ENCODE measurements at places on chromosomes 13 and 19. TPM values are rescaled to one million over a fixed set of nuclear protein-coding genes. Genes with fewer than 3 reads are reported as not detected.
A peak's percentile ranks its signal among the peaks of the same experiment; 100 is the strongest.

The MAMSTR gene
- 0.99 TPM for total RNA-seq

- no peak for DNase-seq
These were observed 5.8 kb downstream of the CBARP start for GRCh38 chr19:1231729-1232637.

GRCh38 chr19:19538061-19538784 lies at the start of gene CILP2:
Gene CILP2, plus strand, starts transcription at chr19:19538265. Its CDS starts 85 bp downstream, at chr19:19538350.
- DNase-seq, result no peak

The YJEFN3 gene
- total RNA-seq, result 3.3 TPM

DNA sequence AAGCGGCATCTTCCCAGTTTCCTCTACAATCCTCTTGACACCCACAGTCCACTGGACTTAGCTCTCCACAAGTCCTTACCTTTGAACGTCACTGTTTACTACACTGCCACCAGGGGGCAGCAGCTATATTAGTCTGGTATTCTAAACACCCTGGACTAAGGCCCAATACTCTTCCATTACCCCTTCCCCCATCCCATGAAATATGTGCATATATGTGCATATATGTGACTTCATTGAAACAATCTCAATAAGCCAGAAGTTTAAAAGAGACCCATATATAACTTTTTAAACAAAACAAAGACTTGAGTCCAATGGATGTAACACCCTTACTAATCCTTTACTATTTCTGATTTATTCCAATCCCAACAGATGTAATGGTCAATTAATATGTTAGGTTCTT lies 15.5 kb downstream of the GGACT start:
- no peak for DNase-seq

The SCEL gene
- not detected for total RNA-seq

GRCh38 chr19:38734426-38735256 lies 9.6 kb downstream of the CAPN12 start:
- no peak for DNase-seq

DNA sequence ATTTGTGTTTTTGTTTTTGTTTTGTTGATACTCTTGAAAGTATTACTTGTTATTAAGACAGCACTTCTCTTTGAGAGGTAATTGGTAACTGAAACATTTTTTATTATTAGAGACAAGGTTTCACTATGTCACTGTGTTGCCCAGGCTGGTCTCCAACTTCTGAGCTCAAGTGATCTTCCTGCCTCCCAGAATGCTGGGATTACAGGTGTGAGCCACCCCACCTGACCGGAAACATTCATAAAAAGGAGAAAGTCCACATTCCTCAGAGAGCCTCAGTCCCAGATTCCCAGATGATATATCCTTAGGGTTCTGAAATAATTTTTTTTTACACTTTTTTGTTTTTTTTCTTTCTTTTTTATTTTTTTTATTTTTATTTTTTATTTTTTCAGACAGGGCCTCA lies 2.7 kb downstream of the CARM1 start:
- DNase-seq, result no peak

DNA sequence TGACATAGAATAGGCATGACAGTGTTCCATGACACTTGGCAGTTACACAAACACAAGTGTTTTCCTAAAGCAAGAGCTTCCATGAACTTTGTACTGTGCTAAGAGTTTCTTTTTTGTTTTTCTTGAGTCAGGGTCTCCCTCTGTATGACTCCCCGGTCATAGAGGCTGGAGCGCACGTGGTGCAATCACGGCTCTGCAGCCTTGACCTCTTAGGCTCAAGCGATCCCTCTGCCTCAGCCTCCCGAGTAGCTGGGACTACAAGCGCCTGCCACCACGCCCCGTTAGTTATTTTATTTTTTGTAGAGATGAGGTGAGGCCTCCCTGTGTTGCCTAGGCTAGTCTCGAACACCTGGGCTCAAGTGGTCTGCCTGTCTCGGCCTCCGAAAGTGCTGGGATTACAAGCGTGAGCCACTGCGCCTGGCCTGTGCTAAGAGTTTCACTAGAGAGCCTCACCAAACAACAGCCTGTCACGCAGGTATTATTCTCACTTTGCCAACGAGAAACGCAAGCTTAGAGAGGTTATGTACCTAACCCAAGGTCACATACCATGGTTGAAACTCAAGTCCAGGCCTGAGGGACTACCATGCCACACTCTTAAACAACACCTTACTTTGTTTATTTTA lies 355.9 kb downstream of the KLF12 start:
- no peak for DNase-seq

- DNase-seq, result peak; percentile 53
These were observed 126.2 kb upstream of the FNDC3A start for GRCh38 chr13:48849515-48849914.

DNA sequence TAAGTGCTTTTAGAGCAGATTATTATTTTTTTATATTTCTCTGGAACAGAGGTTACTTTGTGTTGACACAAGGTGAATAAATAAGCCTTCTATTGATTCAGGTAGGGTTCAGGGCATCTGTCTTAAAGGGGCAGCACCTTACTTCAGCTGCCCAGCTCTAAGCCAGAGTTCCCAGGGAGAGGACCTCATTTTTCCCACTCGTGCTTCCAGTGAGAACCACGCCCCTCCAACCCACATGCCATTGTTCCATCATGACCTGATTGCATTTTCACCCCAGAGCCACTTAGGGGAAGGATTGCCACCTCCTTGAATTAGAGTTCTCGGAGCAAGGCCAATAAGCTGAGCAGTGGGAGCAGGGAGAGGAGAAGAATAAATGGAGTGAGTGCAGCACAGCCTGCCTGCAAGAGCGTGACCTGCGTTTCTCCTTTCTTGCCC lies 104.3 kb upstream of the FRY start:
- no peak for DNase-seq

The INSR gene
- total RNA-seq, result 72.3 TPM

The ANKRD24 gene
- 2.5 TPM for total RNA-seq

GRCh38 chr13:37192956-37193355 lies 87.5 kb upstream of the CSNK1A1L start:
- no peak for DNase-seq

The ZNF836 gene
- 5.8 TPM for total RNA-seq

DNA sequence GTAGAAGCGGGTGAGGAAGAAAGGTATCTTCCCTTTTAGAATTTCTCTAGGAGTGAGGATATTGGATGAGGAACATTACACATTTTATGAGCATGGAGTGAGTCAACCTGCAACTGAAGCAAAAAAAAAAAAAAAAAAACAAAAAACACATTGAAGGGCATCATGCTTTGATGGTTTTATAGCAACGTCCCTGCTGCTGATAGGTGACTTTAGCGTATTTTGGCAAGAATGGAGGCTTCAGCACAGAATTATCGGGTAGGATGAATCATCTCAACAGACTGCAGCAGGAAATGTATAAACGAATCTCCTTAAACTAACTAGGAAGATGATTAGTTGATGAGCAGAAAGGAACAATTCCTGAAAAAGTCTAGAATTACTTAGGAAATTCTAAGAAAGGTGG lies 1359.6 kb upstream of the ATXN8OS start:
- no peak for DNase-seq

All from esophagus muscularis mucosa (tissue), 4 donors.